ENCODE measurements at places on chromosomes 11 and 22.
A peak's percentile ranks its signal among the peaks of the same experiment; 100 is the strongest.

GRCh38 chr11:107691000-107691750, 20.7 kb downstream of the SLN start:
- no peak for DNase-seq

- DNase-seq: no peak
Observed at GRCh38 chr22:30880847-30881246, 87.7 kb downstream of the MORC2 start.

DNA sequence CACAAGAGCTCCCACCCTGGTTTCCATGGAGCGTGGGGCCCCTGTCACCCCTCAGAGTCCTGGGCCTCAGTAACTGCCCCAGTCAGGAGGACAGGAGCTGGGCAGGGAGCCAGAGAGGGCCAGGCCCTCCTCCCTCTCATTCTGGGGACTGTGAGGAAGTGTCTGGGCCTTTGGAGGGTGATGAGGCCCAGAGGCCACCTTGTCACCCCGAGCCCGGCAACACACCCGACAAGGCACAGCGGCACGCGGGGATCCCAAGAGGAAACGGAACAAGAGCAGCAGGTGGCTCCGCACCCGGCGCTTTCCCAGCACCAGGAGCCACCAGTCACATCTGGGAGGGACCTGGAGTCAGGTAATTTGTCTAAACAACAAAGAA, 72.1 kb downstream of the CELSR1 start:
- DNase-seq: no peak

- DNase-seq: no peak
Observed at GRCh38 chr11:68842427-68843051, 823 bp upstream of the CPT1A start.

DNA sequence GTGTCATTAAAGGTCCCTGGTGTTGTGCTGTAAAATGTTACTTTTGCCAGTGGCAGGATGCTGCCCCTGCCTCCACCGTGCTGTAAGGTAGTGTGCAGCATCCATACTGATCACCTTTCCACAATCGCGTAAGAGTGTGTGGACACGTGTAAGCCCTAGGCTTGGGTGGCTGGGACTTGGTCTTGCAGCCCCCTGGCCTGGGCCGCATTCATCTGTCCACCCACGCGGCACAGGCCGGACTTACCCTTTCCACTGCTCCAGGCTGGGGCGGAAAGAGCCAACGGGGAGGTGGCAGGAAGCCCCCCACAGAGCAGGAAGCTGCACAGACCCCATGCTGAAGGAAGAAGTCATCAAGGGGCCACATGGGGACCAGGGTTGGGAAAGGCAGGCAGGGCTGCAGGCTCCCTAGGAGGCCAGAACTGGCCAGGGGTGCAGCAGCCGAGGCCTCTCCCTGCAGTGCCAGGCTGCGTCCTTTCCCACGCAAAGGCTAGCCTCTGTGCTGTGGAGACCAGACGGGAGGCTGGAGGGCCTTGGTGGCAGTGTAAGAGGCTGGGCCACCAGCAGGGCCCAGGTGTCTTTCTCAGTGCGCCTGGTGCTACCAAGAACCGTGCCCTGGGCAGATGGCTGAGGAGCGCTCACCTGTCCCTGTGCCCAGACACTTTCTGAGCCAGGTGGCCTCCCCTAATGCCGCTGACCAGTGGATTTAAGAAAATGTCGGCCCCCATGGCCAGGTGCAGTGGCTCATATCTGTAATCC, 11.7 kb upstream of the TMEM191C start:
- no peak for DNase-seq

GRCh38 chr11:18312012-18312411, 9.9 kb downstream of the HPS5 start:
- no peak for DNase-seq

- no peak for DNase-seq
Observed at GRCh38 chr11:96817482-96818399, 427.9 kb downstream of the JRKL start.

DNA sequence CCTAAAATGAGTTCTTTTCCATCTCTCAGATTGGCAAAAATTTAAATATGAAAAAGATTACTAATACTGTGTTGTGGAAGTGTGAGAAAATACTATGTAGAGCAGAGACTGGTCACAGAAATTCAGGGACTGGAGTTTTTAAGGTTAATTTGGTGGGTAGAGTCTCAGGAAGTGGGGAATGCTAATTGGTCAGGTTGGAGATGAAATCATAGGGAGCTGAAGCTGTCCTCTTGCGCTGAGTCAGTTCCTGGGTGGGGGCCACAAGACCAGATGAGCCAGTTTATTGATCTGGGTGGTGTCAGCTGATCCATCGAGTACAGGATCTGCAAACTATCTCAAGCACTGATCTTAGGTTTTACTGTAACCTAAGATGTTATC, 29.4 kb upstream of the TMEM86A start:
- no peak for DNase-seq

DNA sequence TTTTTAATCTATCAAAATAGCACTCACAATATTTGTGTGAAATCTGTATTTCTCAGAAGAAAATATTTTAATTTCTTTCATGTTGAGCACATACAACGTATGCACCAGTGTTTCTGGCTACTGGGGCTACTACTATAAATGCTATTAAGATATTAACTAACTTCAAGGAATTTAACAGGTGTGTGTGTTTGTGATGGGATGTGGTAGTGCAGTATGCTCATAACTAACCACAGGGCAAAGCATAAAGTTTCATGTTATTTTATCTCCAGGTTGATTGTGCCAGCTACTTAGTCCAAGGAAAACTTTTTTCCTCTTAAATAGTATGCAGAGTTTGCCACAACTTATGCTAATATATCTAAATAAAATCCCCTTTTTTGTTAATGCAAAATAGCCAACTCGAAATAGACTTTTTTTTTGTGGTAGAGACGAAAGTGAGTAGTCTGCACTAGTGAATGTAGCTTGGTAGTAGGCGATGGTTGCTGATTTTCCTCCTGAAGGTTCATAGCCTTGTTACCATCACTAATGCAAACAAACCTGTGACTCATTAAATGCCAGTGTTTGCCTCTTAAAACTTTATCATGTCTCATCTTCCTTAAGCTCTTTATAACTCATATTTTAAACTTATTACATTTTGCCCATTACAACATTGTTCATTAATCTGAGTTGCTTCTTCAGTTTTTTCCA, 565.5 kb upstream of the ANO3 start:
- DNase-seq: no peak

DNA sequence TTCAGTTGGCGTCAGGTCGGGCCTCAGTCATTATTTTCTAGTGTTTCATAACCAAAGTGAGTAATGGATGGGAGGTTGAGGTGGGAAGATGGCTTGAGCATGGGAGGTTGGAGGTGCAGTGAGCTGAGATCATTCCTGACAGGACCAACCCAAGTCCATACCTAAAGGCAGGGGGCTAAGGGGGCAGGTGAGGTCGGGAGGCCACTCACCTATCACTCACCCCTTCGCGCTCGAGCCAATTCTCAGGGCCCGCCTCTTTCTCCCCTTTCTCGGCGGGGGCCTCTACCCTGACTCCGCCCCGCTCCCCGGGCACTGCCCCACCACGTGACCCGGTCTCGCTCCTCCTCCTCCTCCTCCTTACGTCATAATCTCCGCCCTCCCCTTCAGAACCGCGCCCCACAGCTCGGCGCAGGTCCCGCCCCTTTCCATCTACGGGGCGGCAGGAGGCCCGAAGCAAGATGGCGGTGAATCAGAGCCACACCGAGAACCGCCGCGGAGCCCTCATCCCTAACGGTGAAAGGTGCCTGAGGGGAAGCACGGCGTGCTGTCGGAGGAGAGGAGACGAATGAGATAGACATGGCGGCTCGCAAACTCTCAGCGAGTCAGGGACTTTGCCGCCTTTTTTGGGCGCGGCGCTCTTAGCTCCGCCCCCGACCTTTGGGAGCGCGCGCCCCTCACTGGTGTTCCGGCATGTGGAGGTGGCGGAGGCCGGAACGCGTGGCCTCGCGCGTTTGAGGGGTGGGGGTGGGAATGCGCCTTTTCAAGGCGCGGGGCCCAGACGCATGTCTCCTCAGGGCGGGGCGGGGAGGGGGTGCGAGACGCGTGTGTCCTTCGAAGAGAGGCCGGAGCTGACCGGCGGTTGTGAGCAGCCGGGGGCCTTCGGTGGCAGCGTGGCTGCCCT, at the start of gene WBP2NL:
Gene WBP2NL (plus strand): TSS at position 428 of the 901 bp plus-strand sequence. CDS start 31 bp downstream, at position 459.
- DNase-seq: peak; percentile 71

- peak; percentile 48 for DNase-seq
Observed at GRCh38 chr11:31819621-31820437, 8.7 kb upstream of the PAX6 start.

DNA sequence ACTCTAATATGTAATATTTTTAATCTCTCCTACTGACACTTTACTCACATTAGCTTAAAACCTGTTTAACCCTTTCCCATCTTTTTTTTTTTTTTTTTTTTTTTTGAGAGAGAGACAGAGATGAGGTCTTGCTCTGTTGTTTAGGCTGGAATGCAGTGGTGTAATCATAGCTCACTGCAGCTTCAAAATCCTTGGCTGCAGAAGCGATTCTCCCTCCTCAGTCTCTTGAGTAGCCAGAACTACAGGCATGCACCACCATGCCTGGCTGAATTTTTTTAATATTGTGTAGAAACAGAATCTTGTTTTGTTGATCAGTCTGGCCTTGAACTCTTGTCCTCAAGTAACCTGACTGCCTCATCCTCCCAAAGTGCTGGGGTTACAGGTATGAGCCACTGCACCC, 37.3 kb downstream of the PAMR1 start:
- no peak for DNase-seq

DNA sequence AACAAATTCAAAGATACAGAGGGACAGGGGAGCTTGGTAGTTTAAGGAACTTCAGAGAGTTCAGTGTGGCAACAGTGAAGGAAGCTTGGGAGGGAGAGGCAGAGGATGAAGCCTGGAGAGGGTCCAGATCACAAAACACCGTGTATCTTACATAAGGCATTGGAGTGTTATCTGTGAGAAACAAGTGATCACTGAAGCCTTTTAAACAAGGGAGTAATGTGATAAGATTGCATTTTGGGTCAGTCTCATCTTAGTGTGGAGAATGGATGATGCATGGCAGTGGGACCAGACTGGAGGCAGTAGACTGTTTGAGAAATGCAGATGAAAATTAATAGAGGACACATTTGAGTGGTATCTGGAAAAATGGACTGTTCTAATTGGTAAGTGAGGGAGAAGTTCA, 79.4 kb downstream of the EXT2 start:
- DNase-seq: no peak

- no peak for DNase-seq
Observed at GRCh38 chr22:45296628-45297297, 12.0 kb downstream of the UPK3A start.

DNA sequence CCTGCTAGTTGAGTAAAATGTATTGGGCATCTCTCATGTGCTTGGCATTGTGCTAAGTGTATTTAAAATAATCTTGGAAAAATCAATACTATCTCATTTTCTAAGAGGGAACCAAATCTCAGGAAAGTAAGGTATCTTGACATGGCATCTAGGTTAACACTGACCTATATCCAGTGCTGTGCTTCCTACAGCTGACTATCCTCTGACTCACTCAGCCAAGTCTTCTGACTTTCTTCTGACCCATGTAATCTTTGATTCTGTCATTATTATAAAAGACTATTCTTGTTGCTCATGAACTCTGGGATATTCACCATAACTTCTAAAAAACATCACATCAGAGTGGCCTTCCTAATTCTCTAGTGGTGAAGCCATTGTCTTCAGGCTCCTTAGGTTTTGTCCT, 304.1 kb upstream of the TENM4 start:
- DNase-seq: no peak

- DNase-seq: peak; percentile 74
Observed at GRCh38 chr22:38017272-38017920, 33.0 kb upstream of the SOX10 start.

- DNase-seq: no peak
Observed at GRCh38 chr11:129041611-129042018, 98.9 kb upstream of the TP53AIP1 start.

DNA sequence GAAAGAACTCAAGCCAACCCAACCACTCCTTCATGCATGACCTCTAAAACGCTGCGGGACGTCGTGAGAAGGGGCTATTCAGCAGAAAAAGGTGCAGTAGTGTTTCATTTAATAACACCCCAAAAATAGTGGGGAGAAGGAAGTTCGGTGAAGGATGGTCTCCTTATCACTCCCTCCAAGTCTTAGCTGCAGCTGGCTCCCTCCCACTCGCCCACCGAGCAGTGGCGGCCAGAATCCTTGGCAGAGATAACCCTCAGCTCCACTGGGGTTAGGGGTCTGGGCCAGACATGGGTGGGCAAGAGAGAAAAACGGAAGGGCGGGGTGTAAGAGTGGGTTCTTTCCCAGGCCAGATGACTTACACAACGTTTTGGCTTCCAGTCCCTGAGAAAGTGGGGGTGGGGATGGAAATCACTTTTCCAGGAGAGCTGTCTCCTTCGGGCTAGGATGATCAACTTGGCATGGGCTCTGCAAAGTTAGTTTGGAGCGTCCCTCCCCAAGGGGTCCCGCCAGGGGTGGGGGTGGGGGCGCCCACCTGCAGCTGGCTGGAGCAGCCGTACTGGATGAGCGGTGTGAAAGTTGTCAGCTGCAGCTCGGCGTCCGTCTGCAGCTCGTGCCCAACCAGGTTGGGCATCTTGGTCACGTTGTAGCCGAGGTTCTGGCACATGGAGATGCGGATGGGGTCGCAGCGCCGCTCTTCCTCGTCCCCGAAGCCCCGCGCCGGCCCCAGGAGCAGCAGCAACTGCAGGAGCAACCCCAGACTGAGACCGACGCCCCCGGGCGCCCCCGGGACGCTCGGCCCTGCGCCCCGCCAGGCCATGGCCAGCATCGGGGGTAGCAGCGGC, 705 bp downstream of the FZD4 start:
- peak; percentile 76 for DNase-seq

- DNase-seq: no peak
Observed at GRCh38 chr11:26193694-26194365, 138.1 kb upstream of the ANO3 start.

DNA sequence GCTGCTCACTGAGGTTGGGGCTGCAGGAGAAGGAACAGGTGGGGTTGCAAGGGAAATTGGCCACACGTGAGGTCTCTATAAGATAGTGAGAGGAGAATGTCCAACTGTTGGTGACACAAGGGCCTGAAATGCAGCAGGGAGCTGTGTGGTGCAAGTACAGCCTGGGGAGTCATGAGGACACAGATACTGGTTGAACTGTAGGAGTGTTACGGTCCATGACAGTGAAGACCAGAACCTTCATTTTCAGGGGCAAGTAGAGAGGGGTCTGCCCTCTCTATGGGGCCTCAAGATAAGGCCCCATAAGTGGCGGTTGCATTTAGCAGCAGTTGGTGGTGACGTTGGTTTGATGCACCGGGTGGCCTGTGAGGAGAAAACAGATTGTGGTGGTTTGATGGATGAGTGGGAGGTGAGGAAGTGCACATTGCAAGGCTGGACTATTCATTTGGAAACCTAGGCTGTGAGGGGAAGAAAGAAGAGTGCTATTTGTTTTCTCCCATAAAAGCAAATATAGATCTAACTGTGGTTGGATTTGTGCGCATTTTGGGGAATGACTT, 39.4 kb downstream of the MICAL2 start:
- DNase-seq: no peak

- no peak for DNase-seq
Observed at GRCh38 chr11:36009473-36009872, 65.6 kb downstream of the LDLRAD3 start.

- no peak for DNase-seq
Observed at GRCh38 chr11:34669458-34669857, 48.6 kb downstream of the EHF start.

- no peak for DNase-seq
Observed at GRCh38 chr11:26719998-26720397, 1.9 kb downstream of the SLC5A12 start.
